Ascending aorta (tissue), 2 donors: ENCODE measurements at places on chromosomes 16 and 17. TPM values are rescaled to one million over a fixed set of nuclear protein-coding genes. Genes with fewer than 3 reads are reported as not detected.
A peak's percentile ranks its signal among the peaks of the same experiment; 100 is the strongest.

XYLT1 gene
- total RNA-seq: 6.7 TPM

DNA sequence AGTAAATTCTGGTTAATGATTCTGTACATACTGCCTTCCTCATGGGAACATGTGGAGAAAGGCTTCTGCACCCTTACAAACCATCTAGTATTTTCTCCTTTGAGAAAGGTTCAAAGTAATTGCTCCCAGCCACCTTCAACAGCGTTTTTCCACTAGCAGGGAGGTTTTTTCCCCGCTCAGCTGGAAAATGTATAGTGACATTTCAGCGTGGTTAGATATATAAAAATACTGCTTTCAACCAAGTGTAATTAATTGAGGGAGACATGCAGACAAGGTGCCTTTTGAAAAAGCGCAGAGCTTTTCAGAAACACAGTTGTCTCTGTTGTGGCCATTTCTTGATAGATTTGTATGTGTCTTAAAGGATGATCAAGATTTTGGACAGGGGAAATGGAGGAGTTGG lies 5.1 kb downstream of the BMERB1 start:
- no peak for DNase-seq

AANAT gene
- total RNA-seq: not detected

DNA sequence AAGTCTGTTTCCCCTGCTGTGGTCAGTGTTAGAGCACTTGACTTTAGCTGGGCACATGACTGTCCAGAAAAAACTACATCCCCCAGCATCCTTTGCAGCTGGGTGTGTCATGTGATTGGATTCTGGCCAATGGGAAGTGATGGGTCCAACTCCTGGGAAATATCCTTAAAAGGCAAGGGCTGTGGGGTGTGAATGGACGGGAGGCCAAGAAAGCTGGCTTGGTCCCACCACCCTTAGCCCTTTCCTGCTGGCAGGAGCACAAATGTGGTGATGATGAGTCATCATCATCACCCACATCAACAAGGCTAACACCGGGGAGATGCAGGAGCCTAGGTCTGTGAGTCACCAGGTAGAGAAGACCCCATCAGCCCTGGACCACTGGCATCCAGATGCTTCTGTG lies 341.7 kb downstream of the C16orf95 start:
- DNase-seq: peak; percentile 45

- DNase-seq: no peak
Observed at GRCh38 chr17:4665027-4665426, 23.5 kb upstream of the ALOX15 start.

GRCh38 chr17:564526-565065 lies 150.0 kb downstream of the VPS53 start:
- DNase-seq: no peak

GCGR gene
- not detected for total RNA-seq

DNA sequence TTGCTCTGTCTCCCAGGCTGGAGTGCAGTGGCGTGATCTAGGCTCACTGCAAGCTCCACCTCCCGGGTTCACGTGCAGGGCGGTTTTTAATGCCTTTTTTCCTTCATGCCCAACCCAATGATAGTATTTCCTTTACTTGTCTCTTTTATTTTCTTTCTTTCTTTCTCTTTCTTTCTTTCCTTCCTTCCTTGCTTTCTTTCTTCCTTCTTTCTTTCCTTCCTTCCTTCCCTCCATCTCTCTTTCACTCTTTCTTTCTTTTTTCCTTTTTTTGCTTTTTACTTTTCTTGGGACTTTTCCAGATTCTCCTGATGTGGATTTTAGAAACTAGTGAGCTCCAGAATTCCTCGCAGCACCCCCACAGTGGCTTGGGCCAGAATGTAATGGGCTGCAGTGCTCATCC lies 3.1 kb downstream of the MYH3 start:
- DNase-seq: no peak

GRCh38 chr17:64529221-64529620 lies 22.4 kb downstream of the CEP95 start:
- no peak for DNase-seq

- no peak for DNase-seq
Observed at GRCh38 chr16:546909-547770, 13.1 kb upstream of the PRR35 start.

EMC6 gene
- 75.0 TPM for total RNA-seq

DNA sequence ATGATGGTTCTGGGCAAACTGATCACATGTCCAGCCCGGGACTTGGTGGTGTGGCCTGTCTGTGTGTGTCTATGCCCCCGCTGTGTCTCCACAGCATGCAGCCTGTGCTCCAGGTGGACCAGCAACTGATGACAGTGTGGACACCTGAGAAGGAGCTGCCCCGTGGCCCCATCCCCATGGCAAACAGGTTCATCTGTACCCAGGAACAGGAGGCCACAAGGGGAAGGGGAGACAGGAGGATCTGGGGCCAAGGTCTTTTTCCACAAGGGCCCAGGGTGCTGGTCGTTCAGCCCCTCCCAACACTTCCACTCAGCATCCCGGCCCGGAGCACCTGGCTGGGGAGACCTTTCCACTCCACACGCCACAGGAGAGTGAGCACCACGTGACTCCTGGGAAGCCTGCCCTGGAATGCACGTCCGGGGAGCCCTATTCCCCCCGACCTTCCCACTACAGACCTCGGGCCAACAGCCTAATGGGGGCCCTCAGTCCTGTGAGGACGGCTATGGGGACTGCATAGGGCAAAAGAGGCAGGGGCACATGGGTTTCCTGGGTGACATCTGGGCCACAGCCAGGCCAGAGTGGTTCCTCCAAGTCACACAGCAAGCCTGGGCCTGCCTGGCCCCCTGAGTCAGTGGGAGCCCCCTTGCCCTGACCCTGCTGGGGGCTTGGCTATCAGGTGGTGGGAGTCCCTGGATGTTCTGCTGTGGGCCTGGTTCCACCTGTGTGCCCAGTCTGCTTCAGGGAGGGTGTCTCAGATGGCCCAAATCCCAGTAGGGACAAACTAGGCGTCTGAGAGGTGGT lies 20.8 kb upstream of the NXPH3 start:
- DNase-seq: no peak

GRCh38 chr16:86258713-86259112 lies 251.6 kb upstream of the FOXF1 start:
- no peak for DNase-seq

GRCh38 chr16:88831838-88832237 lies 20.1 kb upstream of the APRT start:
- no peak for DNase-seq

GRCh38 chr16:31204871-31205666 lies 2.5 kb upstream of the PYCARD start:
- no peak for DNase-seq

DNA sequence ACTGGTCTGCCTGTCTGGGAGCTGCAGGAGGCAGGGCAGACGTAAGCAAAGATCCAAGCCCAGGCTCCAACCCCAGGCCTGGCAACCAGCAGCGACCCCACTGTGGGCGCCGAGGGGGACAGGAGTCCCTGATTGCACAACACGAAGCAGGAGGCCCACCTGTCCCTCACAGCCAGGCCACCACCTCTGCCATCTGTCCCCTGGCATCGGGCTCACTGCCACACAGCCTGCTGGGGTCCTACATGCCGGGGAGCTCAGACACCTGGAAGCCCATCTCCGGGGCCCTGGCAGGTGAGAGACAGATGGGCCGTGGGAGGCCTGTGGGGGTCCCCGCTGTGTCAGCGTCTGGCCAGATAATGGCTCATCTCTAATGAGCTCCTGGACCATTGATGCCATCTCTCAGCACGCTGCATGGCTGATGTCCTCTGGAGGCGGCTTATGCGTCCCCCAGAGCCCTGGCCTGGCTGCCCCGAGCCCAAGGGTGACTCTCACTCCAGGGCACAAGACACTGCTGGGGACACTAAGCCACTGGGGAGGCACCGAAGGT lies 11.3 kb upstream of the RASD1 start:
- DNase-seq: no peak

DNA sequence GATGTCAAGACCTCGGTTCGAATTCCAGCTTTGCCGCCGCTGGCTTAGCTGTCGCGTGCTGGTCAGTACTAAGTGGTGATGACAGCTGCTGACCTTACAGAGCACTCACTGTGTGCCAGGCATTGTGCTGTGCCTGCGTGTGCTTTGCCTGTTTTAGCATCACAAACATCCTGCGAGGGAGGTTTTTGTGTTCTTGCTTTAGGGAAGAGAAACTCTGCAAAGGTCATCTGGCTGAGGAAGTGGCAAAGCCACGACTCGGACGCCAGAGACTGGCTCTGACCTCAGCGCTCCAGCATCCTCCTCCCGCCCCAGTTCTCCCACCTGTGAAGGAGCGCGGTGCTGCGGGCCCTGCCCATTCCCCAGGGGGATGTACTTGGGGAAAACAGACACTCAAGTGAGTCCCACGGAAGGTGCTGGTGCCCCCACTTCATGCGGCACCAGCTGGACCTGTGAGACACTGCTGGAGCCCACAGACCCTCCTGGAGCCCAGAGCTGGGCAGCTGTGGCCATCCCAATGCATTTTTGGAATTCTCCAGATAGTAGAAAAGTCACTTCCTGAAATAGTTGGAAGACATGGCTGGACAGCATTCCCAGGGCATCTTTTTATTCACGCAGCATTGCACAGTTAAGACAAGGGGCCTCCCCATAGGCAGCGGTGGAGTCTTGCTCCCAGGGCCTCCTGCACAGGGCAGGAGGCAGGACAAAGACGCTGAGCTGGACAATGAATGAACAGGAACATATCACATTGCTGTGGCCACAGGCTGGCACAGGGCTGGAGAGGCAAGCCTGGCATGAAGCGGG lies 20.0 kb upstream of the HERPUD1 start:
- DNase-seq: peak; percentile 38

- DNase-seq: no peak
Observed at GRCh38 chr17:9294661-9295210, 273.4 kb downstream of the NTN1 start.

GRCh38 chr16:6428861-6429260 lies 903.8 kb upstream of the RBFOX1 start:
- no peak for DNase-seq

DNA sequence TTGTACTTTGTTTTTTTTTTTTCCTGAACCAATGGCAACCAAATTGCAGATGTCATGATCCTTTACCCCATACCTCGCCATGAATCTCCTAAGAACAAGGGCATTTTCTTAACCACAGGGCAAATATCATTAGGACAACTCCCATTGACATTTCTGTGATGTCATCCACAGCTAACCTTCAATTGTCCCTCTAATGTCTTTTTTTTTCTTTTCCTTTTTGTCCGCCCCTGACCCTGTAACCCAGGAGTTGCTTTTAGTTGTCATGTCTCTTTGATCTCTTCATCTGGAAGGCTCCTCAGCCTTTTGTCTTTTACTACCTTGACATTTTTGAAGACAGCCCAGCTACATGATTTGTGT lies 410 bp upstream of the NAGPA start:
- DNase-seq: no peak

GRCh38 chr17:6517062-6517461 lies 39.3 kb downstream of the PITPNM3 start:
- no peak for DNase-seq

DNA sequence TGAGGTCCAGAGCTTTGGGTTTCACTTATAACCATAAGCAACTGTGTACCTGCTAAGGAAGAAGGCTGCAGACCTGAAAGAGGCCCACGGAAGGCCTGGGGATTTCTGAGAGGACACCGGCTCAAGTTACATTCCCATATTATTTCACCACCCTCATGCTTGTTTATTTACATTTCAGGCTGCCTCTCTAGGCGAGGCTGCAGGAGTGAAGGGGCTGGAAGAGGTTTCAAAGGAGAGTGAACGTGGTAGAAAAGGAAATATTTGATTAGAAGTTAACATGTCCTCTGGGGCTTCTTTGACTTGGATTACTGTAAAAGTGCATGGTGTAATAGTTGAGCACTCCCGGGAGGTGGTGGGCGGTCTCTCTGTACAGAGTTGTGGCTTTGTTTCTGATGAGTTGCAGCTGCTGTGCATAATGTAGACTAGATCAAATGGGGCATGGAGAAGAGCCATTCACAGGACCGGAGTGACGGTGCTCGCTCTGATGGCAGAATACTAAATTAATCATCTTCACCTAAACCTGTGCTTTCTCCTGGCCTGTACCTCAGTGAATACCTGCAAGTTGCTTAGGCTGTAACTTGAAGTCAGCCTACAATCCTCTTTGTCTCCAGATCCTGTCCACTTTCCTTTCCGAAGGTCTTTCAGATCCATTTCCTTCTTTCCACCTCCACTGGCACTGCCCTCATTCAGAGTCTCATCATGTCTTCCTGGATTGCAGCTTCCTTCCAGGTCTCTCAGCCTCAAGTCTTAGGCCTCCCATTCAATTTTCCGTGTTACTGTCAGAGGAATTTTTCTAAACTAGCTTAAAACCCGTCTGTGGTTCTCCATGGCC lies 1.9 kb upstream of the CPD start:
- DNase-seq: no peak

DNA sequence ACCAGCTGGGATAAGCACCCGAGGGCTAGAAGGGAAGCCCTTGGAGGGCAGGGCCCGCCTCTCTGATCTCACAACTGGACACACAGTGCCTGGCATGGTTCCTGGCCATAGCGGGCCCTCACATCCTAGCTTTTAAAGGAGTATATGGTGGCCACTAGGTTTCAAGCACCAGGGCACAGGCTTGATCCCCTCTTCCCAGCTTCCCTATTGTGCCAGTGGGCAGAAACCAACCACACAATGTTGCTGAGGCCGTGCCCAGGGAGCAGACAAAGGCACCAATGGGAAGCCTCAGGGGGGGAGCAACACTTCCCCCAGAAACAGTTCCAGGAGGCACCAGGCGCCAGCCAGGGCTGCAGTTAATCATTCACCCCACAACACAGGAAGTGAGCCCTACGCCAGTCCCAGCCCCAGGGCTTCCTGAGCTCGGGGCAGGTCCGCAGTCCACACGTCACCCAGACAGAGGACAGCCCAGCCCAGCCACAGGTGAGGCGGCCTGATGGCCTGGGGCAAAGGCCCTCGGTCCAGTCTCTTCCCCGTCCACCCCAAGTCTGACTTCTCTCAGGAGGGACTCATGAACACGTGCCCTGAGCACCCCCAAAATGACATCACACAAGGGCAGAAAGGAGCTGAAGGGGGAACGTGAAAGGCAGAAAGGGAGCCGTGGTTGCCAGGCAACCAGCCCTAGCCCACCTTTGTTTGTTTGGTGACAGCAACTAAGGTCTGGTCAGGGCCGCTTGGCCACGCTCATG lies 12.8 kb downstream of the SMIM5 start:
- peak; percentile 9 for DNase-seq

TBC1D3C gene
- not detected for total RNA-seq

- DNase-seq: no peak
Observed at GRCh38 chr16:25707982-25708583, 16.3 kb downstream of the HS3ST4 start.

GRCh38 chr16:70701998-70702397 lies 16.1 kb upstream of the MTSS2 start:
- no peak for DNase-seq
